ENCODE measurements at places on chromosomes 1 and 21. TPM values are rescaled to one million over a fixed set of nuclear protein-coding genes. Genes with fewer than 3 reads are reported as not detected.

GRCh38 chr1:35663434-35663833 lies 22.1 kb upstream of the PSMB2 start:
- no peak for DNase-seq
- H3K27me3 ChIP-seq = no peaks in the 10 kb centered on the region

The ANKRD34A gene
- total RNA-seq = 2.2 TPM

GRCh38 chr21:40719615-40720014 lies 127.3 kb downstream of the DSCAM start:
- no peak overlapping the region for H3K4me3 ChIP-seq
- H3K4me1 ChIP-seq = no peaks in the 10 kb centered on the region

GRCh38 chr1:154179946-154180687 lies 11.8 kb downstream of the TPM3 start:
- peaks cover 4% of the 10 kb centered on the region for H3K4me1 ChIP-seq
- H3K4me3 ChIP-seq = no peak overlapping the region
- H3K27ac ChIP-seq = no peak overlapping the region
- H3K36me3 ChIP-seq = peaks cover 2% of the 10 kb centered on the region
- H3K27me3 ChIP-seq = no peaks in the 10 kb centered on the region
- no peak for DNase-seq

- peak overlapping the region; percentile 81 for H3K4me3 ChIP-seq
- no peaks in the 10 kb centered on the region for H3K36me3 ChIP-seq
- DNase-seq = no peak
- no peaks in the 10 kb centered on the region for H3K27me3 ChIP-seq
- H3K27ac ChIP-seq = no peak overlapping the region
Measured at GRCh38 chr21:34613679-34614627, 960 bp downstream of the RCAN1 start.

- H3K4me3 ChIP-seq = no peak overlapping the region
- DNase-seq = no peak
- no peaks in the 10 kb centered on the region for H3K27me3 ChIP-seq
- H3K27ac ChIP-seq = no peak overlapping the region
- H3K36me3 ChIP-seq = no peaks in the 10 kb centered on the region
- H3K4me1 ChIP-seq = no peaks in the 10 kb centered on the region
Measured at GRCh38 chr1:26684763-26685508, 10.9 kb upstream of the ARID1A start.

- H3K36me3 ChIP-seq = no peaks in the 10 kb centered on the region
- DNase-seq = peak; percentile 85
Measured at GRCh38 chr1:116569776-116570357, 959 bp downstream of the CD58 start.

The RFX5 gene
- 51.6 TPM for total RNA-seq

- H3K27me3 ChIP-seq = no peaks in the 10 kb centered on the region
- no peaks in the 10 kb centered on the region for H3K4me1 ChIP-seq
- no peak overlapping the region for H3K27ac ChIP-seq
- DNase-seq = no peak
- H3K4me3 ChIP-seq = no peak overlapping the region
Measured at GRCh38 chr1:3593745-3594144, 17.6 kb downstream of the MEGF6 start.

The PALMD gene
- 40.0 TPM for total RNA-seq

GRCh38 chr1:22275626-22276395 lies 132.9 kb upstream of the WNT4 start:
- no peaks in the 10 kb centered on the region for H3K27me3 ChIP-seq
- no peak for DNase-seq
- H3K27ac ChIP-seq = no peak overlapping the region
- no peaks in the 10 kb centered on the region for H3K4me1 ChIP-seq

GRCh38 chr1:182050481-182051448 lies 10.7 kb downstream of the ZNF648 start:
- H3K4me3 ChIP-seq = no peak overlapping the region
- no peaks in the 10 kb centered on the region for H3K36me3 ChIP-seq
- H3K4me1 ChIP-seq = no peaks in the 10 kb centered on the region

The TTC39A gene
- 2.0 TPM for total RNA-seq

- DNase-seq = no peak
- H3K27ac ChIP-seq = no peak overlapping the region
- H3K4me1 ChIP-seq = no peaks in the 10 kb centered on the region
- H3K36me3 ChIP-seq = no peaks in the 10 kb centered on the region
- H3K27me3 ChIP-seq = no peaks in the 10 kb centered on the region
- H3K4me3 ChIP-seq = no peak overlapping the region
Measured at GRCh38 chr1:106621853-106622252, 434.6 kb upstream of the PRMT6 start.

DNA sequence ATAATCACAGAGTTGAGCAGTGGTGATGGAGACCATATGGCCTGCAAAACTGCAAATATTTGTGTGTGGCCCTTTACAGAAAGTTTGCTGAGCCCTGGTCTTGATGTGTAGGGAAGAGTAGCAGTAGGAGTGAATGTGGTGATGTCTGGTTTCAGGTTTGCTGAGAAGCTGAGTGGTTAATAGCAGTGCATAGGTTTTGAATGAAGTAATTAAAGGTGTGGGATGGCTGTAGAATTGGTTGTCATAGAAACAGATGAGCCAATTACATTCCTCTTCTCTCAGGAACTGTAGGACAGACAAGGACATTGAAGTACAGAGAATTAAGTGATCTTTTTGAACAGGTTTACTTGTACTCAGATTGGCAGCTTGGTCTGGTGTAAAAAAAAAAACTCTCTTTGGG lies 37.4 kb downstream of the PRDM2 start:
- H3K4me3 ChIP-seq = no peak overlapping the region
- no peaks in the 10 kb centered on the region for H3K36me3 ChIP-seq
- DNase-seq = no peak
- peaks cover 3% of the 10 kb centered on the region for H3K4me1 ChIP-seq
- no peak overlapping the region for H3K27ac ChIP-seq

The TEDDM1 gene
- not detected for total RNA-seq

DNA sequence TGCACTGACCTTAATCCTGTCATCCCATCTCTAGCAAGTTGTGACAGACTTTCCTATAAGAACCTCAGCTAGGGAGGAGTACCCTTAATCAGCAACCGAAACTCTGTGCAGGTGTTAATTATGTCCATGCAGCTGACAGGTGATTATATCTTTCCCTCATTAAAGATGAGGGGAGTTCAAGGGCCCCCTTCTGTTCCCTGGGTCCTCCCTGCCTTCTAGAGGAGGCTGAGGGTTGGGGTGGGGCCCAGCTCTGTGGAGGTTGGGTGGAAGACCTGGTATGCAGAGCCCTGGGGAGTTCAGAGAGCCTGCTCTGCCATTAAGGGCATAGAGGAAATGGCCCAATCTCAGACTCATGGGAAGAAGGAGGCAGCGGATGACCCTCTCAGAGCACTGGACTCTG lies 35.6 kb upstream of the CRNN start:
- no peaks in the 10 kb centered on the region for H3K27me3 ChIP-seq
- no peak overlapping the region for H3K27ac ChIP-seq
- no peaks in the 10 kb centered on the region for H3K4me1 ChIP-seq
- no peaks in the 10 kb centered on the region for H3K36me3 ChIP-seq
- no peak for DNase-seq

DNA sequence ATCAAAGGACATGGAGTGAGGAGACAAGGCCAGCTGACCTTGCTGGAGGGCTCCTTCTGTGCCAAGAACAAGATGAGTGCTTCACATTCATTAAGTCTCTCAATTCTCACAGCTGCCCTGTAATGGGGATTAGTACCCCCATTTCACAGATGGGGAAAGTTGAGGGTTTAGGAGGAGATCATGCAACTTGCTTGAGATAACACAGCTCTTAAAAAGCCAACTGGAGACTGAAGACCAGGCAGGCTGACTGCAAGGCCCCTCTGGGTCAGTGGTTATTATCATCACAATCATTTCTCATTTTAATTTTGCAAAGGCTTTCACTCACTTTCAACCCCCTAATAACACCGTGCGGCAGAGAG lies 46.8 kb downstream of the GPR161 start:
- H3K4me3 ChIP-seq = no peak overlapping the region
- no peak for DNase-seq
- H3K27me3 ChIP-seq = no peaks in the 10 kb centered on the region

The MAP10 gene
- total RNA-seq = 0.81 TPM

The MANEAL gene
- 1.9 TPM for total RNA-seq

DNA sequence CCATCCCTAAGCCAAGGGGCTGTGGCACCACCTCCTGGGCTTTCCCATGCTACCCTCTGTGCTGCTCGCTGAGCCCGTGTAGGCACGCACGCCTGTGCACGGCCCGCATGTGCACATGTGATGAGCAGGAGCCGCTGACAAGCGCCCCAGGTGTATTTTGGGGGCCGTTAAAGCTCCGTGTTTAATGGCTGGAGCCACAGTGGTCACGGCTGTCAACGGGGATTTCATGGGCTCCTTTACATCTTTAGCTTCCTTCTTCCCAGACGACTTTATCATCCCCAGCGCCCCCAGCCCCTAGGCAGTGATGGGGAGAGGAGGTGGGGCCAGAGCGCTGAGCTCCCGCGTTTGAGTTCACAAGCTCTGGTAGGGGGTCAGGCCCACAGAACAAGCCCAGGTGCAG lies 11.7 kb upstream of the EPHA8 start:
- no peaks in the 10 kb centered on the region for H3K4me1 ChIP-seq
- H3K4me3 ChIP-seq = no peak overlapping the region
- H3K36me3 ChIP-seq = no peaks in the 10 kb centered on the region
- H3K27ac ChIP-seq = no peak overlapping the region
- no peak for DNase-seq
- H3K27me3 ChIP-seq = no peaks in the 10 kb centered on the region

DNA sequence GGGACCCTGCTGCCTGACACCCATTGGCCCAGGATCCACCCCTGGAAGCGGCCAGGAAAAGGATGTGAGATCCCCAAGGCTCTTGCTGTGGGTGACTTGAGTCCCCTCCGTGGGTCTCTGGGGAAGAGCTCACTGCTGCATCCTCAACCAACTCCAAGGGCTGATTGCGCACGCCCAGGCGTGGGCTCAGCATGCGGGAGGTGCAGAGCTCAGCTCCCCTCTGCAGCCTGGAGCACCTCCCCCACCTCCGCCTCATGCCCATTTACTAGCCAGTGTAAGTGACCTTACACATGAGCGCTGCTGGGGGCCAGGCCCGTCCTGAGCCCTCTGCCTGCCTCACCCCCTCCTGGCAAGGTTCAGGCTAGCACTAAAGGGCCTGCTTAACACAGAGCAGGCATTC lies 138.4 kb upstream of the VAMP3 start:
- H3K36me3 ChIP-seq = no peaks in the 10 kb centered on the region
- no peaks in the 10 kb centered on the region for H3K4me1 ChIP-seq
- no peak overlapping the region for H3K27ac ChIP-seq
- no peak overlapping the region for H3K4me3 ChIP-seq
- DNase-seq = no peak

DNA sequence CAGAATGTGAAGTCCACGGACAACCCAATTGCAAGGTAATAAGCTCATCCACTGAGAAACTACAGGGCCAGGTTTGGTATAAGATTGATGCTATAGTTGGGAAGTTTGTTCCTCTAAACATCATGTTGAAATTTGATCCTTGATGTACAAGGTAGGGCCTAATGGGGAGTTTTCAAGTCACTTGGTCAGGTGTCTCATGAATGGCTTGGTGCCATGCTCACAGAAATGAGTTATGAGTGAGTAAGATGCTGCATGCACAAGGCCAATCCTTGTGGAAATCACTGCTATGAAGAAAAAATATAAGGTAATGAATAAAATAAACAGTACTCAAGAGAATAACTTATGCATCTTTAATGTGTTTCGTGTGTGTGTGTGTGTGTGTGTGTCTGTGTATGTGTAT lies 1891.2 kb downstream of the NCAM2 start:
- H3K4me3 ChIP-seq = no peak overlapping the region
- DNase-seq = no peak
- no peaks in the 10 kb centered on the region for H3K36me3 ChIP-seq

The DARS2 gene
- 8.6 TPM for total RNA-seq

DNA sequence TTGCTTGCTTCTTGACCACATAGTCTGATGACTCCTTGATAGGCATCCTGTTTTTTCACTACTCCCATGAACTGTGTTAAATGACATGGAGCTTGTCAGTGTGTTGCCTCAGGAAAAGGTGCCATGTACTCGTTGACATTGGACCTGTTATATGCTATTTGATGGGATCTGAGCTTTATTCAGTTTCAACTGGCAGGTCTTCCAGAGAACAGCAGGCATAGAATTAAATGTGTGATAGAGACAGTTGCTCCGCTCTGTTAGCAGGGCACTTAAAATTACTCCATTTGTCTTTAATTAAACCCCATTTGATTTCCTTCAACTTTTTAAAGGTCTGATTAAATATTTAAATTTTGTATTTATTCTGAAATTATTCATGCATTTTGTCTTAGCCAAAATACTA lies 189.7 kb upstream of the ADGRL4 start:
- DNase-seq = no peak
- no peak overlapping the region for H3K27ac ChIP-seq
- H3K4me1 ChIP-seq = no peaks in the 10 kb centered on the region
- no peak overlapping the region for H3K4me3 ChIP-seq
- no peaks in the 10 kb centered on the region for H3K36me3 ChIP-seq
- no peaks in the 10 kb centered on the region for H3K27me3 ChIP-seq

GRCh38 chr1:29981586-29982239 lies 741.7 kb downstream of the MATN1 start:
- DNase-seq = no peak
- H3K27me3 ChIP-seq = no peaks in the 10 kb centered on the region
- no peak overlapping the region for H3K4me3 ChIP-seq
- no peak overlapping the region for H3K27ac ChIP-seq
- no peaks in the 10 kb centered on the region for H3K4me1 ChIP-seq
- no peaks in the 10 kb centered on the region for H3K36me3 ChIP-seq

- H3K36me3 ChIP-seq = no peaks in the 10 kb centered on the region
- H3K4me1 ChIP-seq = peaks cover 7% of the 10 kb centered on the region
- no peak for DNase-seq
- H3K4me3 ChIP-seq = no peak overlapping the region
- H3K27me3 ChIP-seq = no peaks in the 10 kb centered on the region
Measured at GRCh38 chr21:46456750-46457149, 1.9 kb upstream of the DIP2A start.

GRCh38 chr1:218430822-218431221 lies 85.7 kb downstream of the TGFB2 start:
- peaks cover 2% of the 10 kb centered on the region for H3K36me3 ChIP-seq
- no peaks in the 10 kb centered on the region for H3K27me3 ChIP-seq
- DNase-seq = no peak
- H3K4me1 ChIP-seq = no peaks in the 10 kb centered on the region
- H3K4me3 ChIP-seq = no peak overlapping the region

DNA sequence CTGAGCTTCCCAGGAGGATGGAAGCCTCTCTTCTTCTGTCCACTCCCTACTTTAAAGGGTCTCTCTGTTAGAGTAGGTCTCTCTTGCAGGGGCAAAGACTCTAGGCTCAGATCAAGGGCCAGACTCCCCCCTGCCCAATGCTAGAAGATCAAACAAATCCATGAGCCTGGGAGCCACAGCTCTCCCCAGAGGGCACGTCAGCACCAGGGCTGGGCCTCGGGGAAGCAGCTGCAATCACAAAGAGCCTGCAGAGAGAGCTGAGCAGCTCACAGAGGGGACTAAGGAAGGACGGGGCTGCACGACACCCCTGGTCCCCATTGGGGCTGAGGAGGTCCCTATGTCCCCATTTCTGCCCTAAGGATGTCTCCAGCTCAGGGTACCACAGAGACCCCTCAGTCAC lies 3.9 kb downstream of the CNTN2 start:
- H3K27ac ChIP-seq = no peak overlapping the region
- H3K4me3 ChIP-seq = no peak overlapping the region
- no peaks in the 10 kb centered on the region for H3K27me3 ChIP-seq
- H3K36me3 ChIP-seq = no peaks in the 10 kb centered on the region
- no peaks in the 10 kb centered on the region for H3K4me1 ChIP-seq
- DNase-seq = no peak

- no peak for DNase-seq
- no peaks in the 10 kb centered on the region for H3K4me1 ChIP-seq
- no peak overlapping the region for H3K4me3 ChIP-seq
- no peaks in the 10 kb centered on the region for H3K27me3 ChIP-seq
- no peaks in the 10 kb centered on the region for H3K36me3 ChIP-seq
Measured at GRCh38 chr1:175388285-175388684, 195.7 kb upstream of the KIAA0040 start.

All from aorta (tissue), 5 donors.